ENCODE measurements at places on chromosomes 4 and X.

- no peak for DNase-seq
Observed at GRCh38 chr4:166506051-166506450, 633.0 kb downstream of the TLL1 start.

DNA sequence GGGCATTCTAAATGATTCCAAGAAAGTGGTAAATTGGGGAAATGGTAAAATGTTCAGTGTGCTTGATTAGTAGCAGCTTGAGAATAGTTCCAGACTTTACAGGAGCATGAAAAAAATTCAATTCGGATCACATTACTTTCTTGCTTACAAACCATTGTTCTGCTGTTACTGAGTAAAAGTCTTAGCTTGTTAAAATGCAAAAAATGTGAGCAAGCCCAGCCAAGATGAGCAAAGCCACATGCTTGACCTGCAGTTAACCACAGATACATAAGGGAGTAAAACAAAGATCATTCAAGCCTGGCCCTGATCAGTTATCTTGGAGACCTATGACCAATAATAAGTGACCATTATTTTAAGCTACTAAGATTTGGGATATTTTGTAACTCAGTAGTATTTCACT lies 562.9 kb upstream of the MAGEB2 start:
- no peak for DNase-seq

DNA sequence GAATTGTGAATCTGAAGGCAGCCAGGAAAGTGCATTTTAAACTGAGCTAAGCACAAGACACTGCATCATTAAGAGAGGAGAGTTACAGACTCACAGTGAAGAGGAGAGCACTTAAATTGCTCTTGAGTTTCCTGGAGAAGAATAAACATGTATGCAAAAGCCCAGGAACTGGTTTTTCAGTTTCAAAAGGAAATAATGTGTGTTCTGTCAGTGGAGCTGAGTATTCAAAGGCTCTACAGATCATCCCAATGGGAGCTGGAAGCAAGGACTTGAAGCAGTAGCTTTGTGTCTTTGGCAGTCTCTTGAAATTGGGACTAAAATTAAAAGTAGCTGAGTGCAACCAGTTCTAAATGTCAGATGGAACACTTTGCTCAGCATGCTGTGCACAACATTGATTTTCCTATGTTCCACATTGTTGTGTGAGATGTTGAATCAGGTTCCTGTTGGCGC lies 147.5 kb upstream of the ANK2 start:
- DNase-seq: no peak

DNA sequence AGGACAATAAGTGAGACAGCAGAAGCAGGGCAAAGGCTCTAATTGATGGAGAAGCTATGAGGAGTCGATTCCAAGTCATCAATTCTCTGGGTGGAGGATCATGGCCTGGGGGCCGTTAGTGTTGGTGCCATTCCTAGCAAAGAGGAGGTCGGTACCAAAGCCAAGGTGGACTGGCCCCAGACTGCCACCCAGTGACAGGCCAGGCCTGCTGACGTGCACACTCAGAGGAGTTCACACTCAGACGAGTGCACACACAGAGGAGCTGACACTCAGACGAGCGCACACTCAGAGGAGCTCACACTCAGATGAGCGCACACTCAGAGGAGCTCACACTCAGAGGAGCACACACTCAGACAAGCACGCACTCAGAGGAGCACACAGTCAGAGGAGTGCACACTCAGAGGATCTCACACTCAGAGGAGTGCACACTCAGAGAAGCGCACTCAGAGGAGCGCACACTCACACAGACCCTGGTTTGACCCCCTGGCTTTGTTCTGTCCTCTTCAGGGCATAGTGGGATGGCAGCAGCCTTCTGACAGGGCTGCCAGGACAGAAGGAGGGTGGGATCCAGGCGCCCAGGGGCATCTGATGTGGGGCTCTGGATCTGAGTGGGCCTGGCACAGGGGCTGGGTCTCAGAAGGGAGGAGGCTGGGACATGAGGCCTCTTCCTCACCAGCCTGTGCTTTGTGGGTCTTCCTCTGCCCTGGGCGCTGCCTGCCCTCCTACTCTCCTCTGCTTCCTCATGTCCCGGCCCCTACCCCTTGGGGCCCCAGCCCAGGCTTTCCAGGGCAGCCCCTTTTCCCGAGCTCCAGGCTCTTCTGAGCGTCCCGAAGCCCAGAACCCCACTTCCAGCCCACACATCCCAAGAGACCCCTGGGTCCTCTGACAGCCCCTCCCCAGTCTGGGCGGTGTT lies 41.7 kb upstream of the NKX1-1 start:
- no peak for DNase-seq

DNA sequence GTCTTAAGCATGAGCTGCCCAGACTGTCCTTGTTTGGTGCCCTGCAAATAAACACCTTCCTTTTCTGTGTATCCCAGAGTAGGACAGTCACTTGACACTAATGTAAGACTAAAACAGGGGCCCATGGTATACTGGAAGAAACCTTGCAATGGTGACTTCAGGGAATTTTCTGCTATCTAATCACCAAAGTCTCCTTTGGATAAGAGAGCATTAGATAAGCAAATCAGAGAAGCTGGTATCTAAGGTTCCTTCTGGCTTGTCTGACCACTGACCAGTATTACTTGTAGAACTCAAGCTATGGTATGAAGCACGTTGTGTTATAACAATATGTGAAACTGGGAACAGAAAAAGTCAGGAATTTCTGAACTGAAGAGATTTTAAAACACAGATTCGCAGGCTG lies 173.9 kb downstream of the COL25A1 start:
- DNase-seq: no peak

DNA sequence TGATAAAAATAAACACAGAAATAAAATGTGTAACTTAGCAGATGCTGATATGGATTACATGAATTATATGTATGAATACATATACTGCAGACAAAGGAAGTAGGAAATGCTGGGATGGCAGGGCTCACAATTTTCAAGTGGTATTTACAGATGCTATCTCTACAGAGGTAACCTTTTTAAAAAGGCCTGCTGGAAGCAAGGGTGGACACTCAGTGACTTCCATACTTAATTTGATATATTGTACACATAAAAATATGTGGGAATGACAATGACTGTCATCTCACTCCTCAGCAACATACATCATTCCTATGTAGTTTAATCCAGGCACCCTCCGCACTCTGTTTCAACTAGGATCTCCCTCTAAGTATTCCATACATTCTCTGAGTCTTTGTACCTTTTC lies 452.9 kb downstream of the DTHD1 start:
- DNase-seq: no peak

DNA sequence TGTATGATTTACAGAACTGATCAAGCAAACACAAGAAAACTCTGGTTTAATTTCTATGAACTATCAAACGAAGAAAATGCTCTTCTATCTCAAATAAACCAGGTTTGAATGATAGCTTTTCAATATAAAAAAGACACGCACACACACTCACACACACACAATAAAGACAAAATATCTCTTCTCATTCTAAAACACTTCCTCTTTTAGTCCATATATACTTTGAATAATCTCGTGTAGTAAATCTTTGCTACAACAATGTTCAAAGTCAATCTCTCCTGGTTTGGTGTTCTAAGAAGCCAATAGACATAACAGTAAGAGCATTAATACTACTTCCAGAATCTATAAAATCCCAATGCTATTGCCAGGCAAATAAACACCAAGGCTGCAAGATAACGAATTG lies 13.3 kb downstream of the CXCL2 start:
- no peak for DNase-seq

DNA sequence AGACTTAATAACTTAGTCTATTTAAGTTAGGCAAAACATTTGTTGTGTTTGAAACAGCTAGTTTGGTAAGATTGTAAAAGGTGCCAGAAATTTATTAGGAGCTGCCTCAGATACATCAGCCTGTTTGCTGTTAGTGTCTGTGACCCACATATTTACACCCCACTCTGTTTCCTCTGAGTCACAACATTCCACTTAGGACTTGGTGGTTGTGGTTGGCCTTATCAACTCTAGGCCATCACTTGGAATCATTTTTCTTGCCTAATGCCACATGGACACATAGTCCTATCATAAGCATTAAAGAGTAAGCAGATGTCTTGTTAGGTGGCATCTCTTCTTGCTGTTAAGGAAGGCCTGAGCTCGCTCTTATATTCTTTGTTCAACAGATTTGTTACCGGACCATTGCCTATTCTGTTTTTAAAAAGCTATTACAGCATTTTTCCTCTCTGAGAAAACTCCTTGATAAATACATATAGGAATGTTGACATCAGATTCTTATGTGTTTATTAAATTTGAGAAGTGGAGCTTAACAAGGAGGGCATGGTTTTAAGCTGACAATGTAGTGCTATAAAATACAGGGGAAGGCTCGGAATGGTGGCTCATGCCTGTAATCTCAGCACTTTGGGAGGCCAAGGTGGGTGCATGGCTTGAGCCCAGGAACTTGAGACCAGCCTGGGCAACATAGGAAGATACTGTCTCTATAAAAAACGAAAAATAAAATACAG lies 51.2 kb upstream of the PGRMC2 start:
- DNase-seq: no peak

DNA sequence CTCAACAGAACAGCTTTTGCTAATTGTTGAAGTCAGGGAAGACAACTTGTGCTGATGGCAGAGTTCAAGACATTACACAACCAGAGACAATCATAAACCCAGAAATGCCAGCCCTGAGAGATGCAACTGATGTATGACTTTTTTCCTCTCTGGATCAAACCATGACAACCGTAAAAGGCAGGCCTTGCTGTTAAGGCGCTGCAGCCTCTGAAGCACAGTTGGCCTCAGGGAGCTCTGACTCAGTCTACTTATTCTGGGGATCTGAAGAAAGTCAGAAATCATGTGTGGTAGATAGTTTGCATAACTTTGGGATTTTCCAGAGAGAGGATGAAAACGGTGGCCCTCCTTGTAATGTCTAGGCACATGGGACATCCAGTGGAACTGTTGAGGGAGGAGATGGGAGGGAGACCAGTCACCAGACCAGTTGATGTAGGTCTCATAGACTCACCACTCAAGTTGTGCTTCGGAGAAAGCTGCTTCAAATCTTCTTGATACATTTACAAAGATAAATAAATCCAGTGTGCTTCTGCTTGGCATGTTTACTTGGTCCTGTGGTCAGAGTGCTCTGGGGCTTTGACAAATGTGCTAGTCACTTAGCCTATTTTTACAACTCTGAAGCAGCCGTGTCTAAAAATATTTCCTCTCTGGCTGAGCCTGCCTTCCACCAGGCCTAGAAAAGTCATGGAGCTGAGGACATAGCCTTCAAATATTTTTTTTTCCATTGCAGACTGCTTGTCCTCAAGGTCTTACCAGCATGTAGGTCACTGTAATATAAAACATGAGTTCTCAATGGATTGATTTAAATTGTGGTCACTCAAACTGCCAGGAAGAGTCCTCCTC lies 7.5 kb downstream of the HADH start:
- DNase-seq: no peak

GRCh38 chr4:17090063-17090462 lies 191.6 kb upstream of the LDB2 start:
- DNase-seq: no peak

GRCh38 chr4:142645475-142646108 lies 200.5 kb downstream of the INPP4B start:
- DNase-seq: no peak

DNA sequence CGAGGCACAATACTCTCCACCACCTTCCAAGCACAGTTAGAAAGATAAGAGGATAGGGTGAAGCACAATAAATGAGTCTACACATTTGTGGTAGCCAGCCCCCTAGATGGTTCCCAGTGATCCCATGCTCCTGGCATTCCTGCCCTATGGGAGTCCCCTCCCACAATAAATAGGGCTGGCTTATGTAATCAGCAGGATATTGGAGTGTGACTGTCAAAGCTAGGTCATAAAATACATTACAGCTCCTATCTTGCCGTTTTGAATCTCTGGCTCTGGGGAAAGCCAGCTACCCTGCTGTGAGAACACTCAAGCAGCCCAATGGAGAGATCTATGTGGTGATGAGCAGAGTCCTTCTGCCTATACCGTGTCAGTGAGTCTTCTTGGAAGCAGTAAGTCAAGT lies 198.7 kb upstream of the NOCT start:
- DNase-seq: no peak

- no peak for DNase-seq
Observed at GRCh38 chrX:150507251-150507856, 61.1 kb upstream of the MTM1 start.

GRCh38 chrX:2514131-2514530 lies 13.4 kb upstream of the DHRSX start:
- DNase-seq: no peak

- no peak for DNase-seq
Observed at GRCh38 chr4:87978681-87979080, 3.2 kb downstream of the SPP1 start.

DNA sequence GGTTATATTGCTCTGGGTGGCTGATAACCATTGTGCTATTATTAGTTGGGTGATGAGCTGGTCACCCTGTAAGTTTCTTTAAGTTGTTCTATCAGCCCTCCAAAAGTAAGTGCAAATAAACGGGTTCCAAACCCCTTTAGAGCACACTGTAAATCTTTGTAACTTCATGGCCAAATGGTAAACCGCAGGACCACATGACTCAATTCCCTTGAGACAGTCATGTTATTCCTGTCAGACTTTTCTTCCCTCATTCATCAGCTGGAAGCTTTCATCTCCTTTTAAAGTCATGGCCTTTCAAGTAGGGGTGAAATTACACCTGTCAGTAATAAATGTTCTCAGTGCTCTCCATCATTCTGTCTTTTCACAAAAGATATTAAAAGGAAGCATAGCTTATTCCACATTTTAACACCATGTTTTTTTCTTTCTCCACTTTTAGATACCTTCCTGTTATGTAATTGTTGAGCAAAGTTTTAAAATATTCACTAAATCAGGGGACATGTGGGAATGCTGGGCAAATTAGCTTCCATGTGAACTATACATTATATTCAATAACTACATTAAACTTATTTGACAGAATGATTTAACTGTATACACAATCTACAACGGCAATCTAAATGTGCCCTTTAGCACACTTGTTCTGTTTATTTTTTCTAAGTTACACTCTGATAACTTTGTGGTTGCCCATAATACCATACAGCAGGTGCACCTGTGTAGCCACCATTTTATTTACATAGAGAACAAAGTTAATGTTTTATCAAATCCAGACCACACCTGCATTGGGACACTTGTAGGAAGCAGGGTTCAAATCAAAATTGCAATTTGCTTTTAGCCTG lies 275.5 kb downstream of the CFAP299 start:
- DNase-seq: no peak
